ENCODE measurements at places on chromosomes 6 and 20.

- DNase-seq = no peak
Observed at GRCh38 chr20:5160882-5161281, 34.1 kb downstream of the CDS2 start.

DNA sequence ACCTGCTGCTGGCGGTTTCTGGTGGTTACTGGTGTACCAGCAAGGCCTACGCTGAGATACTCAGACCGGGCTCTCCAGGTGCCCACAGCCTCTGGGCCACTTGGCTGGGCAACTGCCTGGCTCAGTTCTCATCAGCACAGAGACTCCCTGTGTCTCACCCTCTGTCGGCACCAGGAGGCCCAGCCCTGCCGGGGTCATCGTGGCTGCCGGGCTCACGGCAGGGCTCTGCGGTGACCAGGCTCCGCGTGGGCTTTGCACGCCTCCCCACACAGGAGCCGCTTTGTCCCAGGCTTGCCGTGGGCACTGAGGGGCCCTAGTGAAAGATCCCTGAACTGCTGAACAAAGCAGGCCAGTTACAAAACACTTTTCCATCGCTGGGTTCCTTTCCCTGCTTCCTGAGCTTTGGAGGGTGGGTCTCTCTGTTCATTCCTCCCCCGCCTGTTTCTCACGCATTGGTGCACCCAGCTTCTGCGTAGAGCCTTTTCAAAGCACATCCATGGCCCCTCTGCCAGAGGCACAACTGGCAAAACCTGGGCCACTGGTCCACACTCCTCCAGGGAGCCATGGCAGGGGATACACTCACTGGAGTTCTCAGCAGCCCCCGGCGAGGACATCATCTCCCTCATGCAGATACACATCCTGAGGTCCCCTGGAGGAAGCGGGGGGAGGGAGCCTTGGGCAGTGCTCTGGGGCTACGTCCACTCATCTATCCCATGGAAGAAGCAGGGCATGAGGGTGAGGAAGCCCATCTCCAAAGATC, 117.0 kb downstream of the NFATC2 start:
- no peak for DNase-seq

- no peak for DNase-seq
Observed at GRCh38 chr6:116087437-116088027, 13.1 kb upstream of the NT5DC1 start.

DNA sequence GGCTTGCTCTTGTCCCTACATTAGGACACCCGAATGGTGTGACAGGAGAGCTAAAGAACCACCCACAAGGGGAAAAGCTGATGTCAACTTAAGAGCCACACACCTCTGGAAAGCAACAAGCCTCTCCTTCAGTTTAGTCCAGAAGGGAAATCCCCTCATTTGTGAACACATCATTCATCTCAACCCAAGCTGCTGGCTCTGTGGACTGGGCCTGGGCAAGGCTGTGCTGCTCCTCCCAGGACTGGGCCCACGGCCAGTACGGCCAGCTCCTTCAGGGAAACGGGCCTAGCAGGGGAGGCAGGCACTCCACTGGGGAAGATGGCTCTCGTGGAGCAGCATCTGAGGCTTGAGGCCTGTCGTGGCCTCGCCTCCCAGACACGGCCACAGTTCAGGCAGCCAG, 12.8 kb upstream of the SLC4A11 start:
- no peak for DNase-seq

- no peak for DNase-seq
Observed at GRCh38 chr6:98627129-98627775, 207.1 kb upstream of the POU3F2 start.

GRCh38 chr20:48329676-48330664, 497.8 kb downstream of the PREX1 start:
- DNase-seq = peak; percentile 29

- no peak for DNase-seq
Observed at GRCh38 chr20:8074931-8075330, 55.4 kb upstream of the TMX4 start.

- no peak for DNase-seq
Observed at GRCh38 chr6:111201764-111202163, 114.5 kb downstream of the SLC16A10 start.

DNA sequence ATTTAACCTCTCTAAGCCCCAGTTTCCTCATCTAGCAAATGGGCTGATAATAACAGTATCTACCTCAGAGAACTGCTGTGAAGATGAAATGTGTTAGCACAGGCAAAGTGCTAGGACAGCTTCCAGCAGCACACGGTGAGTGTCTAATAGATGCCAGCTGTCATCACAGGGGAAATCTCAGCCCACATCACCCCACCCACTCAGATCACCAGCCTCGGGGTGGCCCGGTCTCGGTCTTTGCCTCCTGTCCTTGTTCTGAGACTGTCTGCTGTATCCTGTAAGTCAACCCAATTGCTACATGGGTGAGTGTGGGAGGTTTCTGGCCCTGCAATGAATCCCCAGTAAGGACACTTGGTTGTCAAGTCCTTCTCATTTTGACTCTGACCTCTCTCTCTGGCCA, 99.5 kb upstream of the ZNFX1 start:
- no peak for DNase-seq

DNA sequence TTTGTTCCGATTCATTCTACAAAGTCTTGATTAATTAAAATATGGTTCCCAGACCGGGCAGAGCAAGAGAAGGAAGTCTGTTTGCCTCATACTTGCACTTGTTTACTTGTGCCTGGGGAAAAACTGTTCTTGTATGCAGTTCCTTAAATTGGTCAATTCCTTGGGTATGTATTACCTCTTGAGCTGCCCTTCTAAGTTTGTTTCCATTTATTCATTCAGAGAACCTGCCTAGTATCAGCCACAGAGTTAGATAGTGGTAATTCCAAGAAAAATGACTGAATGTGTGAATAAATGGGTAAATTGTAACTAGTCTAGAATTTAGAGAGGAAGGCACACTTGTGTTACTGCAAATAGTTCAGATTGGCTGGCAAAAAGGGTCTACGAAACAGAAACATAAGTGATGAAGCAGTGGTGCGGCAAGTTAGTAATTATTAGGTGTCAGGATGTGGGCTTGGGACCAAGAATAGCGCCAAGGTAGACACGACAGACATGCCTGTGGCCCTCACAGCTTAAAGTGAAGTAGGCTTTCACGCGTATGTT, 525 bp upstream of the MAK start:
- DNase-seq = peak; percentile 74

- DNase-seq = no peak
Observed at GRCh38 chr6:136886091-136886490, 36.0 kb upstream of the SLC35D3 start.

- DNase-seq = no peak
Observed at GRCh38 chr20:30593572-30593971, 663.9 kb upstream of the DEFB115 start.

- no peak for DNase-seq
Observed at GRCh38 chr6:135522965-135523692, 25.6 kb upstream of the AHI1 start.

DNA sequence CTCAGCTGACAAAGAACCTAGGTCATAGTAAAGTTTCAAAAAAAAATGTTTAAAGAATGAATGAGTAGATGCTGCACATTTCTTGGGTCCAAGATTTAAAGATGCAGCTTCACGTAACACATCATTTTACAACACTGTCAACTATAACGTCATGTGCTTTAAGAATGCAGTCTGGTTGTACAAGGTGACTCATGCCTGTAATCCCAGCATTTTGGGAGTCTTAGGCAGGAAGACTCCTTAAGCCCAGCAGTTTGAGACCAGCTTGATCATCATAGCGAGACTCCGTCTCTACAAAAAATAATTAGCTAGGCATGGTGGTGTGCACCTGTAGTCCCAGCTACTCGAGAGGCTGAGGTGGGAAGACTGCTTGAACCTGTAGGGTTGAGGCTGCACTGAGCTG, 21.9 kb downstream of the SLC17A5 start:
- DNase-seq = no peak

DNA sequence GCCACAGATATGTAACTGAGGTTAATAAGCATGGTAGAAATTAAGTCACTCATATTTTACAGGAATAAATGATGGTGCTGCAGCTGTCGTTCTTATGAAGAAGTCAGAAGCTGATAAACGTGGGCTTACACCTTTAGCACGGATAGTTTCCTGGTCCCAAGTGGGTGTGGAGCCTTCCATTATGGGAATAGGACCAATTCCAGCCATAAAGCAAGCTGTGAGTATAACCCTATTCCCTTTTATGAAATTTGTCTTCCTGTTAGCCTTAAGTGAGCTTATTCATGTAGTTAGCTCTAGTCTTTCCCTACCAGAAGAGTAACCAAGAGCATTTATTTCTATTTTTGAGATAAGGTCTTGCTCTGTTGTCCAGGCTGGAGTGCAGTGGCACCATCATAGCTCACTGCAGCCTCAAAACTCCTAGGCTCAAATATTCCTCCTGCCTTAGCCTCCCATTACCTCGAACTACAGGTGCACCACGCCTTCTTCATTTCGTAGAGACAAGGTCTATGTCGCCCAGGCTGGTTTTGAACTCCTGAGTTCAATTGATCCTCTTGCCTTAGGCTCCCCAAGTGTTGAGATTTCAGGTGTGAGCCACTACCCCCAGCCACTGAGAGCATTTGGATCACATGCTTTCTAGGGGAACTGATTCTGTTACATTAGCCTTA, 12.0 kb downstream of the TCP1 start:
- no peak for DNase-seq

DNA sequence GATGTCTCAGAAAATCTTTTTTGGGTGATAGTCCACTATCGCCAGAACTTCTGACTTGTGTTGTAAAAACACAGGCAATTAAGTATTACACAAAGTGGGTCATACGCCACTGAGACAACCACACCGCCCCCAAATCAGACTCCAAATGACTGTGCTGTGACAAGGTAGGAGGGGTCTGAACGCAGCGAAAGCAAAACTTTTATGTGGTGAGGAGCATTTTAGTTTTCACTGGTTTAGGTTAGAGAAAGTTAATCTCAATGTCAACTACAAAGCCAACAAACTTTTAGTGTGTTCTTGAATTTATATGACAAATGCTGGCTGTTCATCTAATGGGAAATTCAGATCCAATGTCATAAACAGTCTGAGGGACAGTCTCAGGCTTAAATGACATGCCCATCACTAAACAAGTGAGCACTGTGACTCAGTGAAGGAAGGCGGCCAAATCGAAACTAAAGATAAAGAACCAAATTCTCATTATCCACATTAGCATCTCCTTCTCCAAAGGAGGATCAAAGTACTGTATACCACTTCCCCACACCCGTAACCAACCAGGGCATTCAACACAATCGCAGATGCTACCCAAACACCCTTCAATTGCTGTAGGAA, 186.7 kb downstream of the GJA10 start:
- no peak for DNase-seq

GRCh38 chr20:22966787-22967464, 68.2 kb upstream of the SSTR4 start:
- no peak for DNase-seq

GRCh38 chr20:50676858-50677257, 14.5 kb downstream of the RIPOR3 start:
- DNase-seq = no peak

DNA sequence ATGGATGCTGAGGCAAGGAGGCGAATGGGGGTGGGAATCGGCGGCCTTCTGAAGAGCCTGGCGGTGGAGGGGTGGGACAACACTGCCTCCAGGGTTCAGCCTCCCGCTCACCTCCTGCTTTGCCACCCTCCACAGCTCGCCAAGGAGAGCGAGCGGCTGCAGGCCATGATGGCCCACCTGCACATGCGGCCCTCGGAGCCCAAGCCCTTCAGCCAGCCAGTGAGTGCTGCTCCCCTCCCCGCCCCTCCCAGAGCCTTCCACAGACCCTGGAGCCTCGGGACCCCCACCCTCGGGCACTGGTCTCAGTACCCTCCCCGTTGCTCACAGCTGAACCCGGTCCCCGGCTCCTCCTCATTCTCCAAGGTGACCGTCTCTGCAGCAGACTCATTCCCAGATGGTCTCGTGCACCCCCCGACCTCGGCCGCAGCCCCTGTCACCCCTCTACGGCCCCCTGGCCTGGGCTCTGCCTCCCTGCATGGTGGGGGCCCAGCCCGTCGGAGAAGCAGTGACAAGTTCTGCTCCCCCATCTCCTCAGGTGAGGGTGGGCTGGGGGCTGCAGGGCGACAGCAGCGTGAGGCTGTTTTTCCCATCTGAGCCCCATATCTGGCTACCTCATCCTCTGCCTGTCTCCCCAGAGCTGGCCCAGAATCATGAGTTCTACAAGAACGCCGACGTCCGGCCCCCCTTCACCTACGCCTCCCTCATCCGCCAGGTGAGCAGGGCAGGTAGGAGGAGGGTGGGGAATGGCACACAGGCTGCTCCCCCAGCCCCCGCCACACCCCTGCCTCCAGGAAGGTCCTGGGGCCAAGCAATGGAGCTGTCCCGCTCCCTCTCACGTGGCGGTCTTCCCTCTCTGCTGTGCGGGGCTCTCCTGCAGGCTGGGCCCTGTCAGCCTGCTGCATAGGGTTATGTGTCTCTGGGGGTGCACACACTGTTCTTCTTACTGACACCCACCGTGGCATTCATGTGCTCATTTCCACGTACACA, 43.7 kb downstream of the FOXP4 start:
- DNase-seq = no peak

DNA sequence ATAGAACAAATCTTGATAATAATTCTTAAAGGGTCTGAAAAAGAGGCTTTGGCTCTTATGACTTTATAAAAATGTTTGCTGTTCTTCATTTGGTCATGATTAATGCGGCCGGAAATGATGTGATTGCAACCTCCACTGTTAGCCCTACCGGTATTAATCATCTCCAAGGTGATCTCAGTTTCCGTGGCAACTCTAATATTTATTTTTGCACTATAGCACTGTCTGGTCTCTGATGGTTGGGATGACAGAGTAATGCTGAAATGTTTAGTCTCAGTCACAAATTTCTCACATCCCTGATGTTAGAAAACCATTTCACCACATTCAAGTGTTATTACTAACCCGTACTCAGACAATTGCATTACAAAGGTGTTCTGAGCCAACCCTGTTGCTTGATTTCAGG, 87.4 kb downstream of the TMEM200A start:
- no peak for DNase-seq

DNA sequence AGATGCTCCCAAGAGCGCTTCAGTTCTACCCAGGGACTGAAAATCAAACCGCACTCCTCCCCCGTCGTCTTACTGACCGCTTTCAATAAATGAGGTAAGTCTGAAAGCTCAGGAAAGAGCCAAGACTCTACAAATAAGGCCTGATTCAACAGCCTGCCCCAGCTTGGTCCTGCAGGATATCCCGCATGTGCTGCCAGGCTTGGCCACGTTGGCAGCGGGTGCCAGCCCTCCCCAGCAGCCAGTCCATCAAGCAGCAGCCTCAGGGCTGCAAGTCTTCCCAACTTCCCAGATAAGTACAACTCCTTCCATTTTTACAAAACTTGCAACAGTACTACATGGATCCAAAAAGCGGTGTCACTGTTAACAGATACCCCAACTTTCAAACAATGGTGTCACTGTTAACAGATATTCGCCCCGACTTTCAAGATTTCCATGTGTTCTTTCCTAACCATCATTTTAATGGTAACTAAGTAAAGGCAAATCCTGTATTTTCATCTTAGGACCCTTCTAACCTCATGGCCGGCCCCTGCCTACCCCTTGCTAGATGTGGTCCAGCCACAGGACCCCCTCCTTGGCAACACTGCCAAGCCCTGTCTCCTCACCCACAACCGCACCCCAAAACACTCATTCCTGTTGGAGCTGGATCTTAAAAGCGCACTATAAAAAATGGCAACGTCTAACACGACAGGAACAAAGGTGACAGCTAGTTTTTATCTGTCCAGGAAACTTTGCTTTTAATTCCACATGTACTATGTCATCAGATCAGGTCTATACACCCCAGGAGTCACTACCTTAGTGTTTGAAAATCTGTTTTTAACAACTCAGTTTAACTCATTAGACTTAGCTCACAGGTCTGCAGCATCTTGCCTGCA, 28.0 kb downstream of the DIDO1 start:
- no peak for DNase-seq

All from OCI-LY7 (cell line).